NCI-H1092 (cell line): ENCODE measurements at places on chromosomes 5 and 9.

- no peak for DNase-seq
Observed at GRCh38 chr5:130528474-130528873, 624.2 kb downstream of the CHSY3 start.

DNA sequence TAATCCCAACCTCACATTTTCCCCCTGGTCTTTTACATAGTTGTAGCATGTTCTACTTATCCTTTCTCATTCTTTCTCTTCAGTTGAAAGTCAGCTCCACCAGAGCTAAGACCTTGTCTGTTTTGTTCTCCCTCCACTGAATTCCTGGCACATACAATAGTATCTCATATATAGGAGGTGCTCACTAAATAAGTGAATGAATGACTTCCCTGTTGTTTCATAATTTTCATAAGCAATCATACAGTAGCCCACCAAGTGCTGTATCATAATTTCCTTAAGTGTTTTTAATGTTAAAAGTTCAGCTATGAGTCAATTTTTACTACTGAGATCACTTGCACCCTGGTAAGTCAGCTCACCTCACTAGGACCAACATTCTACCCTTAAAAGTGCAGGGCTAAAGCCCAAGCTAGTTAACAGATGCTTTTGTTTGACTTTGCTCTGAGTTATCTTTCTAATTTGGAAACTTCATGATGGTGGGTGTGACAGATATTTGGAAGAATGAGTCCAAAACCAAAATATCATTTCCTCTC is 27.6 kb downstream of the TMEM245 start:
- DNase-seq, result no peak

DNA sequence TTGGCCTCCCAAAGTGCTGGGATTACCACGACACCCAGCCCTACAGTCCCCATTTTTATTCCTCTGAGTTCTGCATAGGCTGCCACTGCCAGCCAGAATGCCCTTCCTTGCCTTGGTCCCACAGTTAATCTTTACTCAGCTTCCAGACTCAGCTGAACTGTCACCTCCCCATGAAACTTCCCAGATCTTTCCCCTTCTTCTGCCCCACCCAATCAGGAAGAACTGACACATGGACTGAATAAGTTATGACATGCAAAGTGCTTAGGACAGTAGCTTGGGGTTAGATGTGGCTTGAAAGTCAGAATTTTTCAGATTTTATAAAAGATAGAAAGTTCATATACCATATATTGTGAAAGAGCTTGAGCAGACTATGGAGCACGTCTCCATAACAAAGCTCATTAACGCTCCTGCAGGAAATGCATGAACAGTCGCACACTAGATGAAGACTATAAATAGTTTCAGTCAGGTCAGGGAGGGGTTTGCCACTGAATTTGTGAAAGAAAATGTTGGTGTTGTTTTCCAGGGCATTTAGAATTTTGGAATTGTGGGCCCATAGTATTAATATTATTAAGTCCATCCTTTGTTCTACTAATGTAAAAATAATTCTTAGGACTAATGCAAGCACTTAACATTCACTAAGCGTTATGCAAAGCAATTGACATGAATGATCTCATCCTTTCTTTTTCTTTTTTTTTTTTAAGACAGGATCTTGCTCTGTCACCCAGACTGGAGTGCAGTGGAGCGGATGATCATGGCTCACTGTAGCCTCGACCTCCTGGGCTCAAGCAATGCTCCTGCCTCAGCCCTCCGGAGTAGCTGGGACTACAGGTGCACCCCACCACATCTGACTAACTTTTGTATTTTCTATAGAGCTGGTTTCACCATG is 36.1 kb upstream of the DENND1A start:
- no peak for DNase-seq

DNA sequence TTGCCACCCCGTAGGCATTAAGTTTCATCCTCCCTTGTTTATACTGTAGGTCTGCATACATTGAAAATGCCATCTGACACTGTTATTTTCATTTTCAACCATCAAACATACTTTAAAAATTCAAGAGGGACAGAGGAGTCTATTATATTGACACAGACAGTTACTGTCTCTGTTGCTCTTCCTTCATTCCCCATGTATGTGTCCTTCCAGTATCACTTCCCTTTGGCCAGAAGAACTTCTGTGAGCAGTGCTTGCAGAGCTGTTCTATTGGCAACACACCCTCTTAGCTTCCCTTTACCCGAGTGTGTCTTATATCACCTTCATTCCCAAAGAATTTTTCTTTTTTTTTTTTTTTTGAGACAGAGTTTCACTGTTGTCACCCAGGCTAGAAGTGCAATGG is 42.8 kb downstream of the RASGEF1C start:
- no peak for DNase-seq

- DNase-seq, result no peak
Observed at GRCh38 chr5:139984816-139985215, 58.3 kb downstream of the NRG2 start.

- no peak for DNase-seq
Observed at GRCh38 chr9:28758341-28758740, 1185.1 kb upstream of the C9orf72 start.

DNA sequence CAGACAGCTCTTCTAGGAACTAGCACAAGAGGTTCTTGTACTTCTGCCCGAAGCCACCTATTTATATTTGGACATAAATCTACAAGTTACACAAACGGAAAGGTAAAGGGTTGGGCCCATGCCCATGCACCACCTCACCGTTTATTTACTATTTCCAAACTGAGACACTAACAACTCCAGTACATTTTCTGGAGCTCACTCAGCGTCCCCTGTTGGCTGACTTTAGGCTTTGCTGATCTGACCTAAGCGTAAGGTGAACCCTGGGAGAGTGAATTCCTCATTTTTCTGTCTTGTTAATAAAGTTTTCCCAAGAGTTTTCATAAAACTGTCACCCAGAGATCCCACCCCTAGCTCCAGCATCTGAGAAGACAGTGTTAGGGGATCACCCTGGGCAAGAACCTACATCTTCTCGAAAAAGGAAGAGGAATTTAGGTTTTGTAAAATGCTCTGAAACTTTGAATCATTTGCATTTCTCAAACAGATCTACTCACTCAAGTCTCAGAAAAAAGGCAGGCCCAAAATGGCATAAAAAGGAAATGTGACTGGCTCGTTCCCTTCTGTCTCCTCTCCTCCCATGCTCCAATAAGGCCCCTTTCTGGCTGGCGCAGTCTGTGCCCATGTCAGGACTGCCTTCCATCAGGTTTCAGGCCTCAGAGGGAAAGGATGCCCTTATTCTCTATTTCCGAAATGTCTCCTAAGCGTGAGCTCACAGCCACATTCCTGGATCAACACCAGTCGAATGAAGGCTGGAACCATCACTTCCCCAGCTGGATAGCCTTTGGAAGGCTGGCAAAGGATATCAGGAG is 201.3 kb downstream of the FANCC start:
- DNase-seq, result no peak

DNA sequence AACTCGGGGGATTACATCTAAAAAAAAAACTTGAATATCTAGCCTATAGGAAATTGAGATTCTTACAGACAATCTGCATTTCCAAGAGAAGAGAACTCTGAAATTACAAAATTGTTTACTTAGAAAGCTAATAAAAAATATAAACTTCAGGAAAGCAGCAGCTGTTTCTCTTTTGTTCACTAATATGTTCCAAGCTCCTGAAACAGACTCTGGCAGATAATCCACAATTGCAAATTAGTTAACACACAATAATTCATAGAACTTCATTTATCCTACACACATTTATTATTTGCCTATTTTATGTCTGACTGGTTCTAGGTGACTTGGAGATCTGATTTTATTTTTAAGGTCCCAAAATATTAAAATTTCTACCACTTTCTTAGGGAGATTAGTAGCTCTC is 83.8 kb downstream of the TMEM167A start:
- DNase-seq, result no peak

DNA sequence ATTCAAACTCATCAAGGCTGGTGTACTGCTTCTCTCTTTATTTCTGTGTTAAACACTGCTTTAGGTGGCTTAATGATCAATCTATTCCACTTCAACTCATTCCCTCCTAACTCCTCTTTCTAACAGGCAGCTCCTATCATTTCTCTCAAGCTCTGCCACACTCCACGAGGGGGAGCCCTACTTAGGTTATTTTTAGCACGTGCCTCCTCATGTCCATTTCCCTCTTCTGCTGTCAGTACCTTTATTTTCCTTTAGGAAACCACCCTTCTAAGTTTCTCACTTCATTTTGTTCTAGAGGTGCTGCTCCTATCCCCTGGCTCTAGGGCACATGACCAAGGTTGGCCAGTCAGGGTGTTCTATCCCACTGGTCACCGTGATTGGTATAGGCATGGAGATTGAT is 6.7 kb upstream of the BRINP1 start:
- peak; percentile 14 for DNase-seq

GRCh38 chr5:130126746-130127145 is 222.5 kb downstream of the CHSY3 start:
- DNase-seq, result no peak

DNA sequence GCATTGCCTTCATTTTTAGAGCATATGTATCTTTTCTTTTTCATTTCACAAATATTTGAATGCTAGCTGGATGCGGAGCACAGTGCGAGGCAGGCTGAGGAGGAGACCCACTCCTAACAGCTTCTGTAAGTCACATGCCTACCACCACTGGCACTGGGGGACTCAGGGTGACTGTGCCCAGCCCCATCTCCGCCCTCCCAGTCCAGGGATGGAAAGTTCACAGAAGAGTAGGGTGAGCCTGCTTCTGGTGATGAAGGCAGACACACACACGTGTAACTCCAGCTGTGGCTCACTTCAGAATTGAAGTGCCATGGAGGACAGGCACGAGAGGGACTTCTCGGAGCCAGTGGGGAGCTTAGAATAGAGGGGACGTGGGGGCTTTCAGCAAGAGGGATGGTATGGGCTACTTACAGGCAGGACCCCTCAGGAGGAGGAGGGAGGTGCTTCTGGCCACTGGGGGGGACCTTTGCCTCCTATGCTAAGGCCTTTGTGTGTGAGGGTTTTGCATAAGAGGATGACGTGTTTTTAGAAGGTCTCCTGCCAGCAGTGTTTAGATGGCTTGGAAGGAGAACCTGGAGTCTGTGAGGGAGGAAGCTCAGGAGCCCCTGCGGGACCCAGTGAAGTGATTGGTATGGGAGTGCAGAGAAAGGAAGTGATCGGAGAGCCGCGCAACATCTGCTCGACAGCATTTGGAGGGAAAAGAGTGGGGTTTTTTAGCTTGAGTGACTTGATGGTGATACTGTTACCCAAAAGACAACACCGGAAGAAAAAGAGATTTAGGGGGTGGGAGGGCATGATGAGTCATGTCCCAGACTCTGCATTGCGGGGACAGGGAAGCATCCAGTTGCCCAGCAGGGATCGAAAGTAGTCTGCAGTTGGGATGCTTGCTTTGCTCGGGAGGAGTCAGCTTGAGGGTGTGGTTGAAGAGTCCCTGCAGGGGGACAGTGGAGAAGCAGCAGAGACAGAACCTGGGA is 163.5 kb upstream of the OTULINL start:
- DNase-seq, result no peak

DNA sequence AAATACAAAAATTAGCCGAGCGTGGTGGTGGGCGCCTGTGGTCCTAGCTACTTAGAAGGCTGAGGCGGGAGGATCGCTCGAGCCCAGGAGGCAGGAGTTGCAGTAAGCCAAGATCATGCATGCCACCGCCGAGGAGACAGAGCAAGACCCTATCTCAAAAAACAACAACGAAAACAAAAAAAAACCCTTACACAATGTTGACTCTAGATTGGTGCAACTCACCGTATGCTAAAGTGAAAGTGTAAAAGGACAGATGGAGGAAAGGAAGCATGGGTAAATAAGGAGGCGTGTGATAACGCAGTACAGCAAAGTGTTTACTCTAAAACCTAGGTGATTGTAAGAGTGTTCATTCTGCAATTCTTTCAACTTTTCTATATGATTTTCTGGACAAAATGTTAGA is 15.9 kb upstream of the RUFY1 start:
- DNase-seq, result no peak

DNA sequence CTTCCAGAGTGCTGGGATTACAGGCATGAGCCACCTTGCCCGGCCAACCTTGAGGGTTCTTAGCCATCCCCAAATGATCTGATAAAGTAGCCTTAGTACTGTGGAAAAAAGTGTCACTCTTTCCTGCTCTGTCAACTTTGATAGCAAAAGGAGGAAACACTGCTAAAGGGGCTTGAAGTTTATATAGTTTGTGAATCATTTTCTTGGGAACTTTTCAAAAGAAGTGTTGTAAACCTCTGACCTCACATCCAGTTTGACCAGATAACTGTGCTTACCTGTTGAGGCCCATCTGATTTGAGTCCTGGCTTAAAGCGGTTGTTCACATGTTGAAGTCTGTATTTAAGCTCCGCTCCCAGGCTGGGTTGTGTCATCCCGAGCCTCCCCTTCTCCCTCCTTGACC is 303.3 kb downstream of the DOCK8 start:
- no peak for DNase-seq

- no peak for DNase-seq
Observed at GRCh38 chr5:160485364-160485969, 63.8 kb downstream of the PTTG1 start.

DNA sequence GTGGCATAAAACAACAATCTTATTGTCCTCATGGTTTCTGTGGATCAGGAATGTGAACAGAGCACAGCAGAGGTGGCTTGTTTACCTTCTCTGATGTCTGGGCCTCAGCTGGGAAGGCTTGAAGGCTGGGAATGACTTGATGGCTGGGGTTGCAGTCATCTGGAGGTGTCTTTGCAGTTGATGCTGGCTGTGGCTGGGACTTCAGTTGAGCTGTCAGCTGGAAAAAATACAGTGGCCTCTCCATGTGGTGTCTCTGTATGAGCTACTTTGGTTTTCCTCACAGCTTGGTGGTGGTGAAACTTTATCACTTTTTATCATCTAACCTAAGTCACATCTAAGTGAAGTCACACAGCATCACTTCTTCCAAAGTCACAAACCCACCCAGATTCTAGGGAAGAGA is 24.7 kb upstream of the STX17 start:
- no peak for DNase-seq

- DNase-seq, result no peak
Observed at GRCh38 chr5:58458743-58459145, 1.1 kb downstream of the PLK2 start.

- no peak for DNase-seq
Observed at GRCh38 chr5:110769000-110769681, 30.3 kb downstream of the SLC25A46 start.

GRCh38 chr5:10726913-10727517 is 34.0 kb downstream of the DAP start:
- no peak for DNase-seq
